A549 (cell line): ENCODE measurements at places on chromosomes 3 and 15.

- no peak for DNase-seq
Observed at GRCh38 chr15:71811036-71811736, 832 bp downstream of the NR2E3 start.

DNA sequence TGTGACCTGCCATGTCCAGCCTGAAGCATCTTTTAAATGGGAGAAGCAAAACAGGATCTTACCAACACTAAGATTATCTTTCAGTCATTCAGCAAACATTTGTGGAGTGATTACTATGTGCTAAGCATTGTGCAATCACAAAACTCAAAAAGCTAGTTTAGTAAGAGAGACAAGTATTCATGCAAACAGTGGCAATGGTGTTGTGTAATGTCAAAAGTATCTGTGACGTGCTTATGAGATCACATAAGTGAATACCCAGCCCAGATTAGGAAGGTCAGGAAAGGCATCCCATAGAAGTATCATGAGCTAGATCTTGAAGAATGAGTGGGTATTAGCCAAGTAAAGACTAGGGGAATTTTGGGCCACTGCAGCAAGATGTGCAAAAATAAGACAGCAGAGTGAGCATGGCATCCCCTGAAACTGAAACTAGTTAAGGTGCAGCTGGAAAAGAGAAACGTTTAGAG lies 32.1 kb downstream of the SEC62 start:
- peak; percentile 58 for DNase-seq

DNA sequence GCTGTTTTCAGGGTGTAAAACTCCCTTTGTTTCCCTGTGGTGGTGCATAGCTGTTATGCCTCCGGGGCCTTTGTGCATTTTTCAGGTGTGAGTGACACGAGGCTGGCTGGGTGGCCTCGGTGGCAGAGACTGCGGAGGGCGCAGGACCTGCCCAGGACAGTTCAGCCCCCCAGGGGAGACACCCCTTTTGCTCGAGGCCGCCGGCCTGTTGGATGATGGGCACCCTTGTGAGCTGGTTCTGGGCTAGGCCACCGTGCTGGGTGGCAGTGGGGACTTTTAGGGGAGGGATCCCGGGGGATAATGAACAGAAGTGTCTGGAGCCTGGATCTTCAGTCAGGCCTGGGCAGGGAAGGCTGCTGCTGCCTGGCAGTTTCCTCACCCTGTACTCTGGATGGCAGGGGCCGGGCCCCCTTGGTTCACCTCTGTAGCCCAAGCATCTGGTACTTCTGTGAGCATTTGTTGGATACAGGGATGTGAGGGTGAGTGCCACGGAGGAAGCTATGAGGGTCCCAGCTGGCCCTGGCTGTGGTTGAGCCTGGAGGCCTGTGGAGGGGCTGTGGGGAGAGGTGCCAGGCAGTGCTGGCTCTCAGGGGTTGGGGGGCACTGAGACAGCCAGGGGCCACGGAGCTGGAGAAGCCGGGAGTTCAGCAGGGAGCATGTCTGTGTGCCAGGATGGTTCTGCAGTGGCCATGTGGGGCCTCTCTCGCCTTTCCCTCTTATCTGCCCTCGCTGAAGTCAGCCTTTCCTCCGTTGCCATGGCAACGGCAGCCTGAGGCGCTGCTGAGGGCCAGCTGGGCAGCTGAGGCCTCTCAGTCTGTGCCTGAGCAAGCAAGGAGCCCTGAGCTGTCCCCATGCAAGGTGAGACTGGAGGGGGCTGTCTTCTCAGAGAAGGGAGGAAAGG lies 49.0 kb downstream of the KY start:
- DNase-seq = no peak

DNA sequence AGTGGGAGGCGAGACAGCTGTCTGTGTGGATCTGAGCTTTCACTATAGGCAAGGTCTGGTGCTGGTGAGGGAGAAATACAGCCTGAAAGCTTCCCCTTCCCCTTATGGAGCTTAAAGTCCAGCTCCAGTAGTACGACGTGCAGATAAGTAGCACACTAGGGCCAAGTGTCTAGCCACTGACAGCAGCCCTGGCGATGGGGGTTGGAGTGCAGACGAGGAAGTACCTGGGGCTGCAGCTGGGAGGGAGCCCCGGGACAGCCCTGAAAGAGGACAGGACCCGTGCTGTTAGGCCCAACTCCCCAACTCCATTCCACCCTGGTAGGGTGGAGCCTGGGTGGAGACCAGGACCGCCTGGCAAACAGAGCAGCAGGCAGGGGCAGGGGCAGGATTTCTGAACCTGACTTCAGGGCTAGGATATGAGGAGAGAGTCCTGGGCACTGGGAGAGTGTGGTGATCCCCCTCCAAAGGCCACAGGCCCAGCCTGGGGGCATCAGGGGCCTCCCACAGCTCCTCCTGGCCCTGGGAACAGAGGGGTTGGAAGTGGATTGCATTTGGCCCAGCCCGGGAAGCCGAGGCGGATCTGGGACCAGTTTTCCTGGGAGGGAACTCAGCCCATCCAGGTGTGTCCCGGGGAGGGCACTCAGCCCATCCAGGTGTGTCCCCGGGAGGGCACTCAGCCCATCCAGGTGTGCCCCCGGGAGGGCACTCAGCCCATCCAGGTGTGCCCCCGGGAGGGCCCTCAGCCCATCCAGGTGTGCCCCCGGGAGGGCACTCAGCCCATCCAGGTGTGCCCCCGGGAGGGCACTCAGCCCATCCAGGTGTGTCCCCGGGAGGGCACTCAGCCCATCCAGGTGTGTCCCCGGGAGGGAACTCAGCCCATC lies 42.8 kb downstream of the BDH1 start:
- DNase-seq = no peak

- peak; percentile 53 for DNase-seq
Observed at GRCh38 chr3:31981206-31982181, at the start of the genes OSBPL10 and ZNF860. Gene OSBPL10, minus strand, starts transcription at chr3:31981262. Its CDS starts 83 bp downstream, at chr3:31981179. Gene ZNF860, plus strand, starts transcription at chr3:31981750. Its CDS starts 7,330 bp downstream, at chr3:31989080.

DNA sequence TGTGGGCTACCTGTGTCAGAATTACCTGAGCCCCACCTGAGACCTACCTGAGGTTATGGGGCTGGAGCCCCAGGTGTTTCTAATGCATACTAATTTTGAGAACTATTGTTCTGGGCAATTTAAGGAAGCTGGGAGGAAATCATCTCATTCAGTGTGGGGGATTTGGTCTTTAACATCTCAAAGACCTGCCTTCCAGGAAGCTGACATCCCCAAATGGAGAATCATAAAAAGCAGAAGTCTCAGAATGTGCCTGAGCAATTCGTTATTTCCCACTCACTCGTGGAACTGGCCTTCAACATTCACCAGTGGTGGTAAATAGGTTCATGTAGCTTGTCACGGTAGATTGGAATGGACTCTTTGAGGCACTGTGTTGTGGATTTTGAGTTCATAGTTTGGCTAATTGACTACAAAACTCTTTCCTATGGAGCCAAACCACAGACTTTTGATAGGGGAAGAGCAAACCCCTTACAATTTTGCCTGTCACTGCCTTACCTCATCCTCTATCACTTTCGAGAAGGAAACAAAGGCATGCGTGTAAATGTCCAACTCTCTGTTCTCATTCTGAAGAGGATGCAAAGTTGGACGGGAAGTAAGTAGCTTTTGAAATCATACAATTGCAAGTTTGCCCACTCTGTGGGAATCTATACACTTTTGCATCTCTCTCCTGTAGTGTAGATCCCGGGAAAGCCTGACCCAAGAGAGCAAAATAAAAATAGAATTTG lies 521.0 kb upstream of the MDFIC2 start:
- no peak for DNase-seq

- DNase-seq = no peak
Observed at GRCh38 chr3:64039332-64039731, 16.0 kb upstream of the PSMD6 start.

DNA sequence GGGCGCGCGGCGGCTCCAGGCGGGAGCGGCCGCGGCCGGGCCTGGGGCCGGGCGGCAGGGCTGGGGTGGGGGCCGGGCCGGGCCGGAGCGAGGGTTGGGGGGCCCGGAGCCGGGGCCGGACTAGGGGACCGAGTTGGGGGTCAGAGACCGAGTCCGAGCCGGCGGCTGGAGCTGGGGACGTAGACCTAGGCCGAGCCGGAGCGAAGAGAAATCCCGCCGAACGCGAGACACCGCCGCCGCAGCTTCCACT lies 37.3 kb downstream of the HMCES start:
- no peak for DNase-seq

DNA sequence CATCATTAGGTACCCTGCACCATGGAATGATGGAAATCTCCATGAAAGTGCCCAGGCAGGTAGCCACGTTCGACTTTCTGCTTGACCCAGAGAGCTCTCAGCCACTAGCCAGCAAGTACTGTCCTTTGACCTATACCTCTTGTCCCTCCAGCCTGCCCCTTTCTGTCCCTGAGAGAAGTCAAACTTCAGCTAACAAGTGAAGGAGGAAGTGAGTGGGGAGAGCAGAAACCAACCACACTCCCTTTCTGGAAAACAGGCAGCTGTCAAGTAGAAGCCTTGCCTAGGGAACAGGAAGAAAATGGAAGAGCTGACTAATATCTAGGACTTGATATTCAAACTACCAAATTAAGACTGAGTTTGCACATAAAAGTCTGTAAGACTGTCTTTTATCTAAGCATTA lies 30.3 kb upstream of the FSTL1 start:
- no peak for DNase-seq

DNA sequence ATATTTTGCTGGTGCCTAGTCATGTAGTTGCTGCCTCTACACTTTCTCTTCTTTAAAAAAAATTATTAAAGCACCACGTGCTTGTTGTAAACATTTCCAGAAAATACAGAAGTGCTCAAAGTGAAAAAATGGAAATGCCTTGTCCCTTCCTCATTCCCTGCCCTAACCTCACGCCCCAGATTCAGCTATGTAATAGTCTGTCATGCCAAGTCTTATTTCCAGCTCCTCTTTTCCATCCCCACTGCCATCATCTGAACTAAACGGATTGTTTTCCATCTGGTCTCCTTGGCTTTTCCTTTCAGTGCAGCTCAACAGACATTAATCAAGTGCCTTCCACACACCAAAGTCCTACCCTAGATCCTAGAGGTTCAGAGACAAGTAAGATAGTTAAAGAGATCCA lies 15.5 kb downstream of the ZNF774 start:
- DNase-seq = no peak

DNA sequence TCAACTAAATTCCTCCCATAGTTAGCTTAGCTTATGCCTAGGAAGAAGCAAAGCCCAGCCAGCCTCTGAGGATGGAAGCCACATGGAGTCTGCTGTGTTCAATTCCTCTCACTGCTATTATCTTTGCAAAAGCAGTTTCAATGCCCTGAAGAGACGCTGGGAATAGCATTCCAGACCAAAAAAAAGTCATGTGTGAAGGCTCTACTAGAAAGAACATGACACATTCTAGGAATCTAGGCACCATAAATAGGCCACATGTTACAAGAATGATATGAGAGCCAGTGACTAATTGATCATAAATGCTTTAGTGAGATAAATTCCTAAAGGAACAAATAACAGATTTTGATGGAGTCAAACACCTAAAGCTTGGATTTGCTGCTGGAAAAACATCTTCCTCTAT lies 800.8 kb downstream of the TUSC7 start:
- DNase-seq = no peak

DNA sequence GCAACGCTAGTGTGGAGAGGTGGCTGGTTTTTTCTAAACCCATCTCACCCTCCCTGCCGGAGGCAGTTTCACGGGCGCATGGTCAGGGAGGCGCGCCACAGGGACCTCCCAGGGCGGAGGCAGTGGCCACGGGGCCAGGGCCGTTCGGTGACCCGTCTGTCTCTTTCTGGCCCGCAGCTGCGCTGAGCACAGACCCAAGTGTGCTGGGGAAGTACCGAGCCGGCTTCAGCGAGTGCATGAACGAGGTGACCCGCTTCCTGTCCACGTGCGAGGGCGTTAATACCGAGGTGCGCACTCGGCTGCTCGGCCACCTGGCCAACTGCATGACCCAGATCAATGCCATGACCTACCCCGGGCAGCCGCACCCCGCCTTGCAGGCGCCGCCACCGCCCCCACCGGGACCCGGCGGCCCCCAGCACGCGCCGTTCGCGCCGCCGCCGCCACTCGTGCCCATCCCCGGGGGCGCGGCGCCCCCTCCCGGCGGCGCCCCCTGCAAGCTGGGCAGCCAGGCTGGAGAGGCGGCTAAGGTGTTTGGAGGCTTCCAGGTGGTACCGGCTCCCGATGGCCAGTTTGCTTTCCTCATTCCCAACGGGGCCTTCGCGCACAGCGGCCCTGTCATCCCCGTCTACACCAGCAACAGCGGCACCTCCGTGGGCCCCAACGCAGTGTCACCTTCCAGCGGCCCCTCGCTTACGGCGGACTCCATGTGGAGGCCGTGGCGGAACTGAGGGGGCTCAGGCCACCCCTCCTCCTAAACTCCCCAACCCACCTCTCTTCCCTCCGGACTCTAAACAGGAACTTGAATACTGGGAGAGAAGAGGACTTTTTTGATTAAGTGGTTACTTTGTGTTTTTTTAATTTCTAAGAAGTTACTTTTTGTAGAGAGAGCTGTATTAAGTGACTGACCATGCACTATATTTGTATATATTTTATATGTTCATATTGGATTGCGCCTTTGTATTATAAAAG lies 1.8 kb downstream of the HES1 start:
- no peak for DNase-seq

- DNase-seq = no peak
Observed at GRCh38 chr15:55320238-55320550, 1.2 kb downstream of the PIGB start.

DNA sequence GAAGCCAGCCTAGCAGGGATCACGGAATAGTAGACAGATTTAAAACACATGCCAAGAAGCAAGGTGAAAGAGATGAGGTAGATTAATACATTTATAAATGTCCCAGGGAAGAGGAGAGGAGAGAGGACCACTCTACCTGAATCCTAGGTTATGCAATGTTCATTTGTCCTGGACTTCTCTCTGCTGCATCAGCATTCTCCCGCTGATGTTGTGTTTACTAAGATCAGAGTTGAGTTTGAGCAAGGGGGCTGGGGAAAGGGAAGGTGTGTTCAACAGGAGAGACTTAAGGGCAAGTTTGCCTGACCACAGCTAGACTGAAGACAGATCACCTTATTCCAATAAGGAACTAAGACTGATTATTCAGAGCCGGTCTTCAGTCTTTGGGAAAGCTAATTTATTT lies 1.1 kb upstream of the KPNA1 start:
- no peak for DNase-seq

GRCh38 chr3:16528581-16528993 lies 15.1 kb upstream of the RFTN1 start:
- DNase-seq = no peak

GRCh38 chr15:89129816-89130134 lies 41.5 kb downstream of the ABHD2 start:
- no peak for DNase-seq

DNA sequence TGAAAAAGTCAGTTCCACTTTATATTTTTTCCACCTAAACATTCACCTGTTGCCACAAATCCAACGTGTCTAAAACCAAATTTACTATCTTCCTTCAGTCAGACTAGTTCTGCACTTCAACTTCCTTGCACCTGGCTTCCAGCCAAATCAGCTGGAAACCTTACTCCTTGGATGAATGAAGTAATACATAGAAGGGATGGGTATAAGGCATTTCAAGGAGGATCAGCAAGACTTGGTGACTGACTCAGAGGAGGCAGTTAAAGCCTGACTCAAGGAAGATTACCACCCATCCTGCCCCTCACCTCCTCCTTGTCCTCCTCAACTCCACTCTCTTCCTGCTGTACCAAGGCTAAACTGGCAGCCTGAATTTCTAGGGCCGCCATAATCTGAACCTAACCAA lies 37.1 kb downstream of the QTRT2 start:
- peak; percentile 58 for DNase-seq

- peak; percentile 11 for DNase-seq
Observed at GRCh38 chr15:87348746-87349145, 907.8 kb downstream of the NTRK3 start.
